Umbilical cord (tissue), 2 donors: ENCODE measurements at places on chromosomes 16 and 17.

- DNase-seq, result no peak
Observed at GRCh38 chr16:88005968-88006367, 54.7 kb downstream of the BANP start.

- peak; percentile 56 for DNase-seq
Observed at GRCh38 chr17:34756637-34757021, 177.2 kb downstream of the TMEM132E start.

DNA sequence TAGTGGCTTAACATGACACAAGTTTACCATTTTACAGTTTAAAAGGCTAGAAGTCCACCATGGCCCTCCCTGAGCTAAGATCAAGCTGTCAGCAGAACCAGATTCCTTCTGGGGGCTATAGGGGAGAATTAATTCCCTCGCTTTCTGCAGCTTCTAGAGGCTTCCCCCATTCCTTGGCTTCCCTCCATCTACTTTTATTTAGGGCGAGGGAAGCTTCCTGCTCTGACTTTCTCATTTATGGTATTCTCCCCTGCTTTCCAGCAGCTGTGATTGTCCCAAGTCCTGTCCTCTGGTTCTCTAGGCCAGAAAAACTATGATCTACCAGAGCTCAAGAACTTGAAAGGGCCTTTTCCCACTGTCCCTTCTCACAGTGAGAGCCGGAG lies 4.3 kb downstream of the CETP start:
- peak; percentile 90 for DNase-seq

DNA sequence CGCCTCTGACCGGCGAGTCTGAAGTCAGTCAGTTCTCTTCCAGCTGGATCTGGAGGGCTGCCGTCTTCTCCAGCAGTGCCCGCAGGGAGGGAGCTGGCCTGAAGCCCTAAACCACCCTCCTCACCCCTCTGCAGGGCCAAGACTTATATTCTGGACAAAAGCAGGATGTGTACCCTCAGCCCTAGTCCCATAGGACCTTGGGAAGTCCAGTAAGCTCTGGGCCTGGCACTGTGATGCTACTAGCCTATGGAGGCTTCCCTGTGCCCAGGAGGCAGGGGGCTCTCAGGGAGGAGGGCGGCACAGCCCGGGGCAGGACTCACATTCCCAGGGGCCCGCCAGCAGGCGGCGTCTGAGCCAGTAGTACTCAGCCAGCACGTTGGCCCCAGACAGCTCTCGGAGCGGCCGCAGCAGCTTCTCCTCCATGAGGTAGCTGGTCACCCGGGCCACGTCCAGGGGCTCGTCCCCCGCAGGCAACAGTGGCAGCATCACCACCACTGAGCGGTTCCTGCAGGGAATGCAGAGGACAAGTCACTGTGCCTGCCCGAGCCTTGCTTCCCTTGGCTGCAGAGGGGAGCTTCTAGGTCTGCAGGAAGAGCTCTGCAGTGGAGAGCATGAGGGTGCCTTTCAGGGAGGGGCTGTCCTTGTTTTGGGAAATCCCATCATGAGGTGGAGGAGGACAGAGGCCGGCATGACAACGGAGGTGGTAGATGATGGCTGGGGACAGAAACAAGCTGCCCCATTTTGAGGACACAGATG lies 41.7 kb downstream of the RMI2 start:
- DNase-seq, result no peak

DNA sequence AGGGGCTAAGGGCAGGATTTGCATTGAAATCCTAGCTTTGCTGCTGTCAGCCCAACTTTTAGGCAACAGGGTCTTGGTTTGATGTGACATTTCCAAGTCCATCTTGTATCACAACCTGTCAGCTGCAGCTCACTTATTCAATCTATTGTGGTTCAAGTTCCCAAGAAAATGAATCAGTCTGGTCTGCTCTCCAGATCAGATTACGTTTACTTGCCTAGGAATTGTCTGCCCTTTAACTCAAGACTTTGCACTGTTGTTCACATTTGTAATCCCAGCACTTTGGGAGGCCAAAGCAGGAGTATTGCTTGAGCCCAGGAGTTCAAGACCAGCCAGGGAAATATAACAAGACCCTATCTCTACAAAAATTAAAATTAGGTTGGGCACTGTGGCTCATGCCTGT lies 10.0 kb downstream of the STX4 start:
- DNase-seq, result no peak

- no peak for DNase-seq
Observed at GRCh38 chr16:52548261-52549010, 1.5 kb upstream of the TOX3 start.

DNA sequence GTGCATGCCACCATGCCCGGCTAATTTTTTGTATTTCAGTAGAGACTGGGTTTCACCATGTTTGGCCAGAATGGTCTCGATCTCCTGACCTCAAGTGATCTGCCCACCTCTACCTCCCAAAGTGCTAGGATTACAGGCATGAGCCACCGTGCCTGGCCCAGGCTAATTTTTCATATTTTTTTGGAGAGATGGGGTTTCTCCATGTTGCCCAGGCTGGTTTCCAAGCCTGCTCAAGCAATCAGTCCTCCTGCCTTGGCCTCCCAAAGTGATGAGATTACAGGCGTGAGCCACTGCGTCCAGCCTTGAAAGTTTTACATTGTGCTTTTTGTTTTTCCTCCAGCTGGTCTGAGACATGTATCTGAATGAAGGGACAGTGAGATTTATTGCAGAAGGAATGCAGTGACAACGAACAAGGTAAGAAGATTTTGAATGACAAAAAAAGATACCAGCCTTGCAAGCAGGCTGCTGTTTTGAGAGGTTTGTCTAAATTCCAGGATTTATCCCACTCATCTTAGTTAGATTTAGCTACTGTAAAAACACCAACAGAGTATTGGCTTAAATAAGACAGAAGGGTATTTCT lies 3.4 kb upstream of the ENGASE start:
- no peak for DNase-seq

DNA sequence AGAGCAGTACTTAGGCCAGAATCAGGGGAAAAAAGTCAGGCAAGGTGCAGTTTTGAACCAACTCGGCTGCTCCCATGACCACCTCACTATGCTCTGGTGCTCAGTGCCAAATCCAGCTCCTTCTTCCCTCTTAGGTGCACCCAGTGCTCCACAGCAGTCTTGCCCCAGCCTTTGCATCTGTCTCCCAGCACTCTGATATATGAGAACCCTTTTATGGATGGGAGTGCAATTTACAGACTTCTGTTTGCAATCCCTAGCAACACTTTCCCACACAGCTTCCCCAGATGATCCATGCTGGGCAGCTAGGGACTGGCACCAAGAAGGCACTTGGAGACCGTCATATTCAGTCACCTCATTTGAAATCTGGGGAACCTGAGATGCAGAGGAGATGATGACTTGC lies 267.9 kb upstream of the CCL2 start:
- DNase-seq, result no peak

DNA sequence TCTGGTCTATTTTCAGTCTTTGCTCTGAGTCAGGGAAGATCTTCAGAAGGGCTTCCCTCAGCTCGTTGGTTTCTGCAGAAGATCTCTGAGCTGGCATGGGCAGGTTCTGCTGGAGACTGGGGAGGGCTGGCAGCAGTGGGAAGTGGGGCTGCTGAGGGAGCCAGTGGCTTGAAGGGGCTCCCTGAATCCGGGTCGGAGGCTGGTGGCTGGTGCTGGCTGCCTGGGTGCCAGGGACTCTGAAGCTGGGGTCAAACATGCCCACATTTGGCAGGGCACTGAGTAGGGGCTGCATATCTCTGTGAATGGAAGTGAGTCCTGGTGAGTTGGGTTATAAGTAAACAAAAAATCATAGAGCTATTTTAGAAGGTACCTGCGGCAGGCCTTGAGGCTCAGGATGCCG lies 67.0 kb downstream of the N4BP1 start:
- DNase-seq, result no peak

GRCh38 chr17:65235284-65235683 lies 98.1 kb downstream of the RGS9 start:
- no peak for DNase-seq

GRCh38 chr17:33493566-33493965 lies 200.5 kb upstream of the ASIC2 start:
- peak; percentile 5 for DNase-seq

DNA sequence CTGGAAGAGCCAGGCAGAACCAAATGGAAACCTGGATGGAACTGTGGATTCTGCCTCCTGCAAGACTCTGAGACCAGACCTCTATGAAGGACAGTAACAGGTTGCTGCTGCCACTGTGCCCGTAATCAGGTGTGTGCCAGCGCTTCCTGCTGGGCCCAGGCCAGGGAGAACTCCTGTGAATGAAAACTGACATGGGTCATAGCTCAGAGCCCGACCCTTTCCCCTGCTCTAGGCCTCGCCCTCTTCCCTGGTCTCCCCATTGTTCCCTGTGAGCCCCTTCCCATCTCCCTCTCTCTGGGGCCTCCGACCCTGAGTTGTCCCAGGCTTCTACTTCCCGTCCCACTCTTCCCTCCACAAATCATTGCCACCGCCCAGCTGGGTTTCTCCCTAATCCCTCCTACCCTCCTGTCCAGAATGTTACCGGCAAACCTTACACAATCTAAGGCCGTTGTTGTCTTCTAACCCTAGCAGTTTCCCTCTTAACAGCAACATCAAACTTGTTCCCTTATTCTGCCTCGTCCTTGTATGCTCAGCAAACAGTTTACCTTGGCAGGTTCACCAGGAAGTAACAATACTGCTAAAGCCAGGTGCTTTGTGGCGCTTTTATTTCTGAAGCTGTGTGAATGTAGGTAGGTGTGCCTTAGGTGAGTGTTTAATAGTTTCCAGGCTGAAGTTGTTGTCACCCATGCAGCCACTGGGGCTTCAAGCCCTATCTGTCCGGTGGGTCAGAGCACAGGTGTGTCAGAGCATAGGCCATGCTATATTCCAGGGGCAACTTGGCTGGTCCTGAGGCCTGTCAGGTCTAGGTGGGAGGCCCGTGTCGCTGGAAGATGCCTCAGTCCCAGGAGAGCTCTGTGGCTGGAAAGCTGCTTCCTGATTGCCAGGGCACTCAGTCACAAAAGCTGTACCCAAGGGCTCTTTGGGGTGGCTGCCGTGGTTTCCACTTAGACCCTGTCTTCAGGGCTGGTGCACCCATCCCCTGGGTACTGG lies 32.0 kb downstream of the SMPD3 start:
- DNase-seq, result no peak

GRCh38 chr17:62078009-62078408 lies 12.9 kb upstream of the MED13 start:
- no peak for DNase-seq

DNA sequence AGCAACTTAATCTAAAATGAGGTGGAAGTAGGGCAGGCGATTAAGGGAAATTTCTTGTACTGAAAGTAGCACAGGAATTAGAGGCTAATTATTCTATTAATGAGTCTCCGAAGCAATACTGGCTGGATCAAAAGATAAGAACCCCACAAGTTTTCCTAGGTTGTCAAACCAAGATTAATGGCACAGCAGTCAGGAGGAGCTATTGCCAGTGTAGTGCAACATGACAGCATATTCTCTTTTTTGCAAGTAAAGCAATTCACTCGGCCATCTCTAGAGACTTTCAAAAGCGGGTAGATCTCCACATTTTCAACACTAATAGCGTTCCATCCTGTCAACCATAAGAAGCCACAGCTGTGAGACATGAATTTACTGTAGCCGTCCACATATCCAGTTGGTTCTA lies 81.2 kb downstream of the CYB561 start:
- DNase-seq, result no peak

DNA sequence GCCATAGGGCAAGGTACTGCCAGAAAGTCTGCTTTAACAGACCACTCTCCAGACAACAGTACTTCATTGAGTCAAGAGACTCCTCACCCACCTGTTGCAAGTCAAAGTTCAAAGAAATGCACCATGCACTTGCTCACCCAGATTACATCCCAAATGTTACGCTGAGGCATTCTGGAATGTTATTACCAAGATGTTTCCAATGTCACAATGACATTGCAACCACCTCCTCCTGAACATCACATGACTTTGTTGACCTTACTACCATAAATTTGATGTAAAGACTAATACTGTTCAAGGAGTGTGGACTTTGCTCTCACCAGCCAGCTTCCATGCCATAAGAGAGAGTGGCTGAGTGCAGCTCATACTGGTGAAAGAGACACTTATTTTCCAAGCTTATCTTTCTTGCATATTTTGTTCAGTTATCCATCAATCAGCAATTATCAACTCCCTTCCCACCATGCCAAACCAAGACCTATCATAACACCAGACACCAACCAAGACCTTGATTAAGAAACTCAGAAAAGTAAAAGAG lies 58.5 kb upstream of the BCAR1 start:
- DNase-seq, result no peak

GRCh38 chr17:68127914-68128313 lies 92.4 kb downstream of the KPNA2 start:
- DNase-seq, result no peak

- no peak for DNase-seq
Observed at GRCh38 chr16:85192238-85193114, 80.2 kb upstream of the CIBAR2 start.

- no peak for DNase-seq
Observed at GRCh38 chr16:89275837-89276720, 58.6 kb downstream of the ZNF778 start.

DNA sequence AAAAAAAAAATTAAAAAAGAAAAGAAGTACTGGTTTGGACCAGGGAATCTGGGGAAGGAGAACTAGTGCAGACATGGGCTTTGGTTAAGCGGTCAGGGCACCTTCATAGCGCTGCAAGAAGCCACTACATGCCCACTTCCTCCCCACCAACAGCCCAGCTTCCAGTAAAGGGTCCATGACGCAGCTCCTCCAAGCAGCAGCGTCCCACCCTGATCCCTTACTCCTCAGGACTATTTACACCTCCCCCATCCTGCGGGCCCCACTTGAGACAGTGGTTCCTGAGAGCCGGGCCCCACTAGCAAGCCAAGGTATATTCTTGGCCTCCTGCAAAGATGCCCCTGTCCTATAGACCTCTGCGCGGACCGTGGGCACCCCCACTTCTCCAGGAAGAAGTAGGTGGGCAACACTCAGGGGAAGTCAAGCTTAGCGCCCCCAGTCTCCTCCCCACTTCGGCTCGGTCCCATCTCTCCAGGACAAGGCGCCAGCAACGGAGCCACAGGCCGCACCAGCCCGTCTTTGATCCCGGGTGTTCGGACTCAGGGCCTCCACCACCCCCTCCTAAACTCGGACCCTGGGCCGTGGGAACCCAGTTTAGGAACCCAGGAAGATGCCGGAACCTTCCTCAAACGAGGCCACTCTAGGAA lies 913 bp upstream of the PRR14 start:
- DNase-seq, result no peak

DNA sequence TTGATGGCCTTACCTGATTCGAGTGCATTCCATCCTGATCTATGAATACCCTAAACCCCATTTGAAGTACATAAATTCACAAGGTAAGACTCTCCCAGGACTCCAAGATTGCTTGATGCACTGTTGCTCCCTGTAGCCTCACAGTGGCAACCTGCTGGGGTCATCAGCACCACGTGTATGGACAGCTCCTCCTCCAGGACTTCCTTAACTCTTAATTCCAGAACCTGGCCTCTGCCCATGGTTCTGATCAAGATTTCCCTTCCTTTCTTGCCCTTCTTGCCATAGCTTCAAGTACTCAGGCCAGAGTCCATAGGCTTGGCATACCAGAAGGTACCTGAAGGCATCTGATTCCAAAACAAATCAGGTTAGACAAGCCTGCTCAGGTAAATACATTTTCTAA lies 34.0 kb upstream of the NLK start:
- DNase-seq, result peak; percentile 20

DNA sequence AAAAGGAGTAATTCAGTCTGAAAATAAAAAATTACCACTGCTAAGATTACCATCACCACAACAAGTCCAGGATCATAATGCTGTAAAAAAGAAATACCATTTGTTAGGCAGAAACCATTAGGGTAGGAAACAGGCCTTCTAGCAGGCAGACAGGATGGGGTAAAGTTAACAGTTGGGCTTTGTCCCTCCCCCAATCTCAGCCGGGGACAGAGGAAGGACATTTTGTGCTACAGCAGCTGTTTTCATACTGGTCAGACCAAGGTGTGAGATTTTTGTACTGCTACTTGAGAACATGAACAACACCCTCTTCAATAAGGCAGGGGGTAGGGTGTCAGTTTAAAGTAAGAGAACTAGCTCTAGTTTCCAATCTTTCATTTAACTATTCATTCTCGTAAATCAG lies 49.2 kb upstream of the ITGA2B start:
- no peak for DNase-seq
